ENCODE measurements at places on chromosomes 2 and 18.

DNA sequence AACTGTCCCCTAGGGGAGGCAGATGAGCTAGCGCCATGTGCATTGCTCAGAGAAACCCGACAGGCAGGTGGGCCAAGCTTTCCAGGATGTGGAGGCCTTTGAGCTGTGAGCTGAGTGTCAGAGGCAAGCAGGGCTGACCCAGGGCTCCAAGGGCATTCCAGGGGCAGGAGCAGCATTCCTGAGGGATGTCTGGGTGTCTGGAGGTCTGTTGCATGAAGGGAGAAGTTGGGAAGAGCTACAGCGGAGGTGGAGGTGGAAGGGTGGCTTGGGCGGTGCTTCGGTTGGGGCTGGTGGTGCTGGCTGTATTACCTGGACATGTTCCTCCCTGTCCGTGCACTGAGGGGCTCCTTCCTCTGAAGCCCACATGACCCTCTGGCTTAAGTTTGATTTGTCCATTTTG lies 102.8 kb downstream of the RNF144A start:
- DNase-seq: no peak

GRCh38 chr2:190802626-190803209 lies 77.9 kb upstream of the GLS start:
- no peak for DNase-seq

- DNase-seq: no peak
Observed at GRCh38 chr2:35355056-35355455, 1000.5 kb upstream of the CRIM1 start.

- no peak for DNase-seq
Observed at GRCh38 chr2:30398084-30398873, 48.8 kb upstream of the LCLAT1 start.

GRCh38 chr2:43294973-43295603 lies 68.7 kb upstream of the ZFP36L2 start:
- no peak for DNase-seq

All from NCI-H1417 treated with DMSO at 0.1 percent for 48 hours (cell line).